ENCODE measurements at places on chromosomes 4 and X.

GRCh38 chr4:93827272-93827947, 1.1 kb upstream of the ATOH1 start:
- no peak for DNase-seq

DNA sequence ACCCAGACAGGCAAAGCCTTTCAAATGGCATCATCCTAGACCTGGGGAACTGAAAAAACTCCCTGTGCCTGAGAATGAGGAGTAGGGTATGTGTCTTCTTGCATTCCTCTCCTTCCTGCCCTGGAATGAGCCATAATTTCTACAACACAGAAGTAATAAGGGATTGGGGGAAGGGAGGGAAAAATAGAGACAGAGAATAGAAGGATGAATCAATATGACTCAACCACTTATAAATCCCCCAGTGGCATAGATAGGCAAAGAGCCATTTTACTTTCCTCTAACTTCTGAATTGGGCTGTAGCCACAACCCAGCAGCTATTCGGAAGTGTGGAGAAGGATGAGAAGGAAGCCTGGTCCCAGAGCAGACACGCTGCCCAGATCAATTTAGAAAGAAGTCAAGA, 99.9 kb downstream of the NHS start:
- DNase-seq = no peak

DNA sequence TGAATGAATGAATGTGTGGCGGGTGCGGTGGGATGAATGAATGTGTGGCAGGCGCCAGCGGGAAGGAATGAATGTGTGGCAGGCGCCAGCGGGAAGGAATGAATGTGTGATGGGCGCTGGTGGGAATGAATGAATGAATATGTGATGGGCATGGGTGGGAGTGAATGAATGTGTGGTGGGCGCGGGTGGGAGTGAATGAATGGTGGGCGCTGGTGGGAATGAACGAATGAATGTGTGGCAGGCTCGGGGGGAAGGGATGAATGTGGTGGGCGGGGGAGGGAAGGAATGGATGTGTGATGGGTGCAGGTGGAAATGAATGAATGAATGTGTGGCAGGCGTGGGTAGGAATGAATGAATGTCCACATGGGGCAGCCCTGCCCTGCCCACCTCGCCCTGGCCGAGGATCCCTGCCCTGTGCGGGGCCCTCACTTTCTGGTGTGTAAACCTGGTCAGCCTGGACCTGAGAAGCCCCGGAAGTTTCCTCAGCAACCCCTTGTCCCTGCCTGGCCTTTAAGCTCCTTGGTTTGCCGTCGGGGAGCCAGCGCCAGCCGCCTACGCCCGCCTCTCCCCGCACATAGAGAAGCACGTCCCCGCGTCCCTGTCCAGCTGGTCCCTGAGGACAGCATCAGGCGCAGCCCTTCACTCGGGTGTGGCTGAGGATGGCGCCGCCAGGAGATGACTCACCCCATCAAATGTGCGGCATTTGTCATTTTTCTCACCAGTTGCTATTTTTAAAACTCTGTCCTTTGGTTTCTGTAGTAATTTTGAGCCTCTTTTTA, 112.8 kb upstream of the LRPAP1 start:
- peak; percentile 92 for DNase-seq

DNA sequence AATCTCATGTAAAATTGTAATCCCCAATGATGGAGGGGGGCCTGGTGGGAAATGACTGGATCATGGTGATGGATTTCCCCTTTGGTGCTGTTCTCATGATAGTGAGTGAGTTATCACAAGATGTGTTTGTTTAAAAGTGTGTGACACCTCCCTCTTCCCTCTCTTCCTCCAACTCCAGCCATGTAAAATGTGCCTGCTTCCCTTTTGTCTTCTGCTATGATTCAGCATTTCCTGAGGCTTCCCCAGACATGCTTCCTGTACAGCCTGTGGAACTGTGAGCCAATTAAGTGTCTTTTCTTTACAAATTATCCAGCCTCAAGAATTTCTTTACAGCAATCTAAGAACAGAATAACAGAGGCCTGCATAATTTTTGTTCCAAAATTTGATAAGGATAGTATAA, 85.2 kb downstream of the ANAPC10 start:
- DNase-seq = no peak

- no peak for DNase-seq
These were observed 338.4 kb downstream of the PABPC4L start for GRCh38 chr4:133863153-133863552.

DNA sequence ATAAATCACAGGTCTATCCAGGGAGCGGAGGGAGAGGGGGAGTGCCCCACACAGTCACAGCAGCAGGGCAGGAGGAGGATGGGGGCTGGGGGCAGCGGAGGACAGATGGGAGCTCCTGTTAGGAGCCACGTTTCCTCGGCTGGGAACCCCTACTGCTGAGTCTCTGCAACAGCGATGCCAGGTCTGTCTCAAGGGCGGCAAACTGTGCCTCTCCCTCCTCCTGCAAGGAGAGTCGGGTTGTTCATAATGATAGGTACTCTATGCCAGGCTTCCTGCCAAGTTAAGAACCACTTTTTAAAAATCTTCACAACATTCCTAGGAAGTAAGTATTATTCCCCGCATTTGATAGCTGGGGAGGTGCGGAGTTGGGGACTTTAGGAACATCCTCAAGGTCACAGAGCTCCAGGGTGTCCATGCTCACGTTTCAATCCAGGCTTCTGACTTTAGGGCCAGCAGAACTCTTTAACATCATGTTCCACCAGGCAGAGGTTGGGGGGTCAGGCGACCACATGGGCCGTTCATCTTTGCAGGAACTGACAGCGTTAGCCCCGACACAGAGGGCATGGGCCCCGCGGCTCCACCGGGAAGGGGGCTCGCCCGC, 98.3 kb upstream of the MAML3 start:
- DNase-seq = no peak

DNA sequence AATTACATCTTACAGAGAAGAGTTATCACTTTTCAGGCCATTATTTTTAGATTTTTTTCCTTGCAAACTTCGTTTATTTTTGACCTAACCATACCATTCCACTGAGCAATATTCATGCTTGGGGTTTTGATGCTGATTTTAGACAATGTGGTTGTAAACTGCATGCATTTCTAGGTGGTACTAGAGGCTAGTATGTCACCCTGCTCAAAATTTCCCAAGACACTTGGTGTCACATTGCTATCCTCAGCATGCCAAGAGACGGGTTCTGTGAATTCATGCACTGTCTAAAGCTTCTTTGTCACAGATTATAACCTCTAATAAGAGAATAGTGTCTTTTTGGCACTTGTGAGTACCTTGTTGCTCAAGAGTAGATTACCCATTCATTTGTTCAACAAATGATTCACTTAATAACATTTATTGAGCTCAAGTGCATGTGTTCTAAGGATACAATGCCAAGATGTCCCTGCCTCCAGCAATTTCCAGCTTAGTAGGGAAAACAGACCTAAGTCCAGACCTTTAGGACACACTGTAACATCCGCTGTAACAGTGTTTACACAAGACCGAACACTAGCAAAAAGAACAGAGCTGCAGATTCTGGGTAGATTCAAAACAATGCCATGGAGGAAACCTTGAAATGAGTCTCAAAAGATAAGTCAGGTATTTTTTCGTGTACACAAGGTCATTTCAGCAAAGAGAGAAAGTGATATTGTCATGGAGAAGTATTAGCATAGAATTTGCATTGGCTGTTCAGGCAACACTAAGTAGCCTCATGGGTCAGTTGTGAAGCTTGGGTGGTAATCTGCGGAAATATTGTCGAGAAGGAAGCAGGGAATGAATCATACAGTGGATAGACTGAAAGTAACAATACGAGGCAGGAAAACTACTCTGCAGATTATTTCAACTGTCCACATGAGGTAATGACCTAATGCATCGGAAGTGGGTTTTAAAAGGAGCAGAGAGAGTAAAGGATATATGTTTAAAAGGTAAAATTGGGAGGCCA, 515.1 kb upstream of the ZFP42 start:
- no peak for DNase-seq

- DNase-seq = no peak
These were observed 21.3 kb upstream of the CLCN5 start for GRCh38 chrX:49901048-49901447.

All from posterior vena cava (tissue), 2 donors.